ENCODE measurements at places on chromosomes 11 and 22. TPM values are rescaled to one million over a fixed set of nuclear protein-coding genes. Genes with fewer than 3 reads are reported as not detected.

Gene ABCC8
- 2.5 TPM for total RNA-seq

- no peak for DNase-seq
Observed at GRCh38 chr11:370070-370941, 1.0 kb downstream of the B4GALNT4 start.

GRCh38 chr11:47395223-47396048 lies 13.0 kb upstream of the SLC39A13 start:
- DNase-seq: no peak

GRCh38 chr22:27933186-27933983 lies 14.3 kb upstream of the PITPNB start:
- DNase-seq: no peak

GRCh38 chr11:87926250-87926970 lies 248.8 kb downstream of the RAB38 start:
- DNase-seq: no peak

DNA sequence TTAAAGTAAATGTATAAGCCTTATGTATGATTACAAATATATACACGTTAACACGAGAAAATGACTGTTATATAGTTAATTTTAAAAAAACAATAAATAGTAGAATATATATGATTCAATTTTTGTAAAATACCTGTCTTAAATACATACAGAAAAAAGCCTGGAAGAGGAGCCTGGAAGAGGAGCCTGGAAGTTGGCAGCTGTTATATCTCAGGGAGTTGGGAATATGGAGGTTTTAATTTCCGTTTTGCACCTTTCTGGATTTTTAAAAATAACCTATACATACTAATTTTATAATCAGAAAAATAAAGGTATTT lies 111.6 kb downstream of the WT1 start:
- no peak for DNase-seq

Gene APOL3
- 6.8 TPM for total RNA-seq

Gene OR2AT4
- not detected for total RNA-seq

Gene CYTH4
- total RNA-seq: 13.2 TPM

DNA sequence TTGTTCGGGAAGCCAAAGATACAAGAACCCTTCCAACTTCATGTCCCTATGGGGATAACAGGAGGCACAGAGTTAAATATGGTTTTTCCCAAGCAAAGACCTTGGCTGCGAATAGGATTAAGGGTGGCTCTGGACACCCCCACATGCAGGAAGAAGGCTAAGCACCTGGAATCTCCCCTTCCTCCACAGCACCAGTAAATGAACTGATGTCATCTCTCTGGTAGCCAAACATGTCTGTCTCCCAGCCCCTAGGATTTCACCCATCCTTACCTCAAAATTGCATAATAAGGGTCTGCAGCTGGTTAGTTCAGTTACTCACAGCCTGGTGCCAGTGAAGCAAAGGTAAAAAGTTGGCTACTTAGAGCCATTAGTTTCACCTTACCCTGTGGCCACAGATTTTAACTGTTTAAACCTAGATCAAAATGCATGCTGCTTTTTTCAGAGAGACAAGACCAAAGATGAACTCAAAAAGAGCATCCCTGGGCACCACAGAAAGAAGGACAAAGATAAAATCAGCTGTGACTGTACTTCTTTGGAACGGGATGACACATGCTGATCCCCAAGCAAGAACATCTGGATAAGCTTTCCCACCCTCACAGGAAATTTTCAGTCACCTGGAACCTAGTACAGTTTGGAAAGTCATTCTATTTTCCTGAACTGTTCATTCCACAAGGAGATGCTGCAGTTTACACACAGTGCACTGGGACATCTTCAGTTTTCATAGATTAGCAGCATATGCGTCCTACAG lies 77.2 kb upstream of the AKIP1 start:
- DNase-seq: no peak

Gene OR5M10
- not detected for total RNA-seq

Gene CHEK1
- 16.6 TPM for total RNA-seq

GRCh38 chr22:46576556-46577367 lies 39.3 kb upstream of the CELSR1 start:
- no peak for DNase-seq

DNA sequence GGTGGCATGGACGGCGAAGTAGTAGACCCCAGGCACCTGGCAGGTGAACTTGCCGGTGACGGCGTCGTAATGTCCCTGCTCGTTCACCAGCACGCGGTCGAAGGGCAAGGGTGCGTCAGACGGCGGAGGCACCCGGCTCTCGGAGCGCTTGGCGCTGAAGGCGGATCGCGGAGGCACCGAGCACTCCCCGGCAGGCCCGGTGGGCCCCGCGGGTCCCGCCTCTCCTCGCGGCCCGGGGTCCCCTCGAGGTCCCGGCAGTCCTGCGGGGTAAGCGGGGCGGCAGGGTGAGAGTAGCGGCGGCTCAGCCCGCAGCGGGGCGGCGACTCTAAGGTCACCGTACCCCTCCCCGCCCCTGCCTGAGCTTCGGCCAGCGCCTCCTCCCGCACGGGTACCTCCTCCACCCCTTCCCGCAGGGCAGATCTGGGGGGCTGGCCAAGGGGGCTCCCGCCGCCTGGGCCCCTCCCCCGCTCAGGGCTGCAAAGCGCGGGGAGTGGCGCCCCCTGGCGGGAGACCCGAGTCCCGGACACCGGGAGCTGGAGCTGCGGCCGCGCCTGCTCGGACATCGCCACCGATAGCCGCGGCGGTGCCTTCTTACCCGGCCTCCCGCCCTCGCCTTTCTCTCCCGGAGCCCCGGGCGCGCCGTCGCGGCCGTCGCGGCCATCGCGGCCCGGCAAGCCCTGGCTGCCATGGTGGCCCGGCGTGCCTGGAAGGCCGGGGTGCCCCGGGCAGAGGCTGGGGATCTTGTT lies 921 bp downstream of the C1QTNF5 start:
- DNase-seq: peak; percentile 17

Measured in skin of body (tissue), 3 donors.